Activated CD4-positive, alpha-beta T cell treated with anti-CD3 and anti-CD28 coated beads, Interleukin-2, amount 10 ng/mL, durations not matched to agents 24 days and 14 days (primary cell): ENCODE measurements at places on chromosomes 16 and 17. TPM values are rescaled to one million over a fixed set of nuclear protein-coding genes. Genes with fewer than 3 reads are reported as not detected.

- H3K27ac ChIP-seq, result peak overlapping the region; percentile 53
- H3K27me3 ChIP-seq, result peaks cover 32% of the 10 kb centered on the region
- no peak for DNase-seq
- no peaks in the 10 kb centered on the region for H3K36me3 ChIP-seq
- peak overlapping the region; percentile 65 for H3K4me3 ChIP-seq
- peaks cover 3% of the 10 kb centered on the region for H3K4me1 ChIP-seq
These were observed 2.2 kb downstream of the NOTUM start for GRCh38 chr17:81958633-81959342.

DNA sequence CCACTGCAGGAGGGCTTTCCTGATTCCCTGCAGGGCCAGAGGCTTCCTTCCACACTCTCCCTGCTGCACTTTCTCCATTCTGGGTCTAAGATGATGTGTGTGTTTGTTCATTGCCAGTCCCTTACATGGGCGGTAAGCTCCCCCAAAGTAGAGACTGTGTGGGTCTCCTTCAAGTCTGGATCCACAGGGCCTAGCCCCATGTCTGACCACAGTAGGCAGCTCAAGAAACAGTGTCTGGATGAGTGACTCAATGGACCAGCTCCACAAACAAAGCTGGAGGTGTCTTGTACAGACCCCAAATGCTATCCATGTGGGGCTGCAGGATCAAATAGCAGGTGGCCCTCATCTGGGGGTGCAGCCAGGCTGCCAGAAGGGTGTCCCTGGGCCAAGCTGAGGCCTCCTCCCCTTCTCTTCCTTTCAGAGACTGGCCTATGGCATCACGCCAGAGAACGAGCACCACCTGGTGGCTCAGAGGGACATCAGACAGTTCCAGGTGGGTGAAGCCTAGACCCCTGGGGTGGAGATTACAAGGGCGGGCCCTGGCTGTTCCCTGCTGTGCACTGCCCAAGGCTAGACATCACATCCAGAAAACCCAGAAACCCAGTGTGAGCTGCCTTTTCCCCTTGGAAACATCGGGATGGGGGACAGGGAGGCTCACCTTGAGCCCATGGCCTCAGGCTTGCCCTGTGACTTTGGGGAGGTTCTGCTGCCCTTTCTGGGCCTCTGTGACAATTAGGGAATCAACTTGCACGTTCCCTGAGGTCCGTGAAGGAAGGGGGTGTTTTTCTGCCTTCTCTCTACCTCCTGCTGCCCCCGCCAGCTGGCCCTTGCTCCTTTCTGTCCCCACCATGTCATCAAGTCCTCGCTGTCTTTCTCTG, 45.9 kb downstream of the SLC6A2 start:
- H3K4me3 ChIP-seq, result no peak overlapping the region
- no peak overlapping the region for H3K27ac ChIP-seq
- peaks cover 2% of the 10 kb centered on the region for H3K27me3 ChIP-seq
- peaks cover 3% of the 10 kb centered on the region for H3K4me1 ChIP-seq
- peak; percentile 79 for DNase-seq

- DNase-seq, result no peak
- no peaks in the 10 kb centered on the region for H3K4me1 ChIP-seq
- no peak overlapping the region for H3K27ac ChIP-seq
- no peaks in the 10 kb centered on the region for H3K36me3 ChIP-seq
These were observed 113.0 kb downstream of the BANP start for GRCh38 chr16:88064011-88064888.

- no peak overlapping the region for H3K27ac ChIP-seq
- no peak overlapping the region for H3K4me3 ChIP-seq
- H3K4me1 ChIP-seq, result no peaks in the 10 kb centered on the region
These were observed 200.5 kb upstream of the ASIC2 start for GRCh38 chr17:33493566-33493965.

DNA sequence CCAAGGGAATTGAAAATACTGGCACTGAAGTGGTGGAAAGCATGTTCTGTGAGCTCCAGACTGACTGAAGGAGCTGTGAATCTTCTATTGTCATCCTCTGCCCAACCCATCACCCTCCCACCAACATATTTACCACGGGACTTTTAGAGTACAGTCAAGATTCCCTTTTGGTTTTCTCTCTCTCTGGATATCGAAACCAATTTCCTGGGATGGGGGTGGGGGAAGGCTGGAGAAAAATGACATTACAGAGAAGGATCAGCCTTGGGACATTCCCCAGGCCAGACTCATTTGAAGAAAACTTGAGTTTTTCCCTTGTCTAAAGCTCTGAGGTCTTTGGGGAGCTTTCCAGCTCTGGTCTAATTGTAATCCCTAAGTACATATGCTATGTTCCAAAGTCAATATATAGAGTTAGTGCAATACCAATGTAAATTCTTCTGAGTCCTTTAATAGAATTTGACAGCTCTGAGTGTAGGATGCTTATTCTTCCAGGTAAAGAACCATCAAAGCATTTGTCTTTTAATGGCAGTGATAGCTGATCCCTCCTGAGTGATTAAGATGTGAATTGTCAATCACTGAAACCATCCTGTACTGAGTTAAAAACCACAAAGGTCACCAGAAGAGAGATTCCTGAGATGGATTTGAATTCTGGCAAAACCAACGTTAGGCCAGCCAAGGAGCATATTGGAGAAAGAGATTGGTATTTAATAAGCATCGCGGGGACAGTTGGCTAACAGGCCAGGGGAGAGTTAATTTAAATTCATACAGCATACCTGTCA, 48.8 kb upstream of the CCL1 start:
- no peaks in the 10 kb centered on the region for H3K36me3 ChIP-seq
- no peak for DNase-seq
- peaks cover 44% of the 10 kb centered on the region for H3K27me3 ChIP-seq
- no peak overlapping the region for H3K4me3 ChIP-seq

- peaks cover 69% of the 10 kb centered on the region for H3K36me3 ChIP-seq
- no peaks in the 10 kb centered on the region for H3K27me3 ChIP-seq
- no peak overlapping the region for H3K4me3 ChIP-seq
These were observed 24.4 kb upstream of the SPATA32 start for GRCh38 chr17:45286286-45286685.

DNA sequence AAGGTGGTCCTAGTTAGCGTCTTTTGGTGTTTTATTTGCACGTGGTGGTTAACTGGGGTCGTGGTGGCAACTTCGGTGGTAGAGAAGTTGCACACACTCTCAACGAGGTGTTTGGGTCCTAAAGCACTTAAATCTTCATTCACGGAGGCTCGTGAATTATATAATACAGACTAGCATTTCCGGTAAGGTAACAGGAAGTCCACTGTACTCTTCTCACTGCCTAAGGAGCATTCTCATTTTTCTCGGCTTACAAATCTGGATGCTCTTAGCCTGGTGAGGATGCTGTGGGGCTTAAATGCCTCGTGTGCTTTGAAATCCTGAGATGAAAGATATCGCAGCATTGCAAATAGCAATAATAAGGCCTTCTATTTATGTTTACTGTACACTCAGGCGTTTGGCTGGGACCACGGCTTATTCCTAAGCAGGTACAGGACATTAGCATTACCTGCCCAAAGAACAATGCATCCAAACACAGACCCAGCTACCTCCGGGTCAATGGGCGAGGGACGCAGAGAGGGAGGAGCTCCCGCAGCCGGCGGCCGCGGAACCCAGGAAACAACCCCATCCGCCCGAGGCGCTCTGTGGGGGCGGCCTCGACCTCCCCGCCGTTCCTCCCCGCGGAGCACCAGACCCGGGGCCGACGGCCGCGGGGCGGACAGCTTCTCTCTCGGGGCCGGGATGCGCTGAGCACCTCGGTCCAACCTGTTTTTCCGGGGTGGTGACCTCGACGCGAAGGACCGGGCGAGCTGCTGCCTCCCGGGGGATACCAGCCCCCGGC, 856 bp downstream of the DNAJA2 start:
- H3K27ac ChIP-seq, result peak overlapping the region; percentile 95
- no peaks in the 10 kb centered on the region for H3K27me3 ChIP-seq
- H3K4me1 ChIP-seq, result peaks cover 48% of the 10 kb centered on the region
- peak overlapping the region; percentile 98 for H3K4me3 ChIP-seq

DNA sequence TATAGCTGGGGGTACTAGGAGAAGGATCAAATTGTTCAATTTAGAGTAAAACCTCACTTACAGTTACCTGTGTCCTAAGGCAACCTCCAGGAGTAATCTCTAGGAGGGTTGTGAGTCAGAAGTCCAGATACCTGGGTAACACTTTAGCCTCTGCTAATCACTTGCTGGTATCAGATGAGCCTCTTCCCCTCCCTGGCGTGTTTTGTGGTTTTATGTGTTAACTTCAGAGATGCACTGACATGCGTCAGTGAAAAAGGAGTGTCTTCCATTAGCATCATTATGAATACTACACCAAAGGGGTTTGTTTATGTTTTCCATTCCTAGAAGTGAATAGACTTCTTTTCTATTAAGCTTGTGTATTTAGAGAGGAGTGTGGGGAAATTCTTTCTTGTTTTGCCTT, 208.2 kb downstream of the FTO start:
- peaks cover 32% of the 10 kb centered on the region for H3K4me1 ChIP-seq
- peak; percentile 86 for DNase-seq
- H3K36me3 ChIP-seq, result peaks cover 5% of the 10 kb centered on the region
- H3K4me3 ChIP-seq, result peak overlapping the region; percentile 17
- H3K27me3 ChIP-seq, result no peaks in the 10 kb centered on the region

- H3K4me1 ChIP-seq, result peaks cover 15% of the 10 kb centered on the region
- H3K27ac ChIP-seq, result no peak overlapping the region
- no peak overlapping the region for H3K4me3 ChIP-seq
- peak; percentile 74 for DNase-seq
- H3K27me3 ChIP-seq, result no peaks in the 10 kb centered on the region
These were observed 185.3 kb upstream of the CACNG3 start for GRCh38 chr16:24070851-24071250.

GRCh38 chr16:3578121-3578520, 918 bp upstream of the NLRC3 start:
- H3K4me1 ChIP-seq, result peaks cover 40% of the 10 kb centered on the region
- H3K4me3 ChIP-seq, result peak overlapping the region; percentile 98
- DNase-seq, result peak; percentile 79
- peak overlapping the region; percentile 96 for H3K27ac ChIP-seq
- no peaks in the 10 kb centered on the region for H3K27me3 ChIP-seq
- H3K36me3 ChIP-seq, result peaks cover 12% of the 10 kb centered on the region

DNA sequence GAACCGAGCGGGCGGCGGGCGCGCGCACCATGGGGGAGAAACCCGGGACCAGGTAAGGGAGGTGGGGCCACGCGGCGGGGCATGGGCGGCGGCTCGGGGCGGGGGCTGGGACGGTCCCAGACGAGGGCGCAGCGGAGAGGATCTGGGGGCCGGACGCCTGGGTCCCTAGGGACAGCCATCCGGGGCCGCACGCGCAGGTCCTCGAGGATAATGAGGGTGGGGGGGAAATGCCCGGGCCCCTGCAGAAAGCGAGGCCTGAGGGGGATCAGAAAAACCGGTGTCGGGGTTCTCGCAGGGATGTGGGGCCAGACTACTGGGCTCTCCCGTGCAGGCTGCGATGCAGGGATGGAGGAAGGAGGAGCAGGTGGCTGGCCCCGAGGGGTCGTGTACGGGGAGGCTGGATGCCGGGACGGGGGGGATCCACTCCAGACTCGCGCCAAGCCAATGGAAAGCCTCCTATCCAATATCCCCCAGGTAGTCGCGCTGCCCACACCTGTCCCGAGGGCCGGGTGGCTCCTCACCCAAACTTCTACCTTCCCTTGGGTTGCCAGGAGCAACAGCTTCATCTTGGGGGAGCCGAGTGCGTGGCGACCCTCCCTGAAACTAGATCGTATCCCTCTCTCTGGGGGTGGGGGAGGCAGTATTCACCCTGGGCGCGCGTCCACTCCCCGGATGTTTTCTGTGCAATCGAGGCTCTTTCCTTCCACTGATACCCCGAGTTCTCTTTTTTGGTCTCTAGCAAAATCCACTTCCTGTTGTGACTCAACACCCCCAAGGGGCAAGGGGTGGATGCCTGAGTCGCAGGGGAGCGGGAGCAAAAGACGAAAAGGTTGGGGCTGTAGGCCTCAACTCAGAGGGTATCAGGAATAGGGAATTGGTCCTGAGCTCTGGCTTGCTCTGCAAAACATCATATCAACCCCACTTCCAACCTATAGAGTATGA, 532 bp downstream of the ARRB2 start:
- DNase-seq, result peak; percentile 89
- peak overlapping the region; percentile 99 for H3K27ac ChIP-seq

DNA sequence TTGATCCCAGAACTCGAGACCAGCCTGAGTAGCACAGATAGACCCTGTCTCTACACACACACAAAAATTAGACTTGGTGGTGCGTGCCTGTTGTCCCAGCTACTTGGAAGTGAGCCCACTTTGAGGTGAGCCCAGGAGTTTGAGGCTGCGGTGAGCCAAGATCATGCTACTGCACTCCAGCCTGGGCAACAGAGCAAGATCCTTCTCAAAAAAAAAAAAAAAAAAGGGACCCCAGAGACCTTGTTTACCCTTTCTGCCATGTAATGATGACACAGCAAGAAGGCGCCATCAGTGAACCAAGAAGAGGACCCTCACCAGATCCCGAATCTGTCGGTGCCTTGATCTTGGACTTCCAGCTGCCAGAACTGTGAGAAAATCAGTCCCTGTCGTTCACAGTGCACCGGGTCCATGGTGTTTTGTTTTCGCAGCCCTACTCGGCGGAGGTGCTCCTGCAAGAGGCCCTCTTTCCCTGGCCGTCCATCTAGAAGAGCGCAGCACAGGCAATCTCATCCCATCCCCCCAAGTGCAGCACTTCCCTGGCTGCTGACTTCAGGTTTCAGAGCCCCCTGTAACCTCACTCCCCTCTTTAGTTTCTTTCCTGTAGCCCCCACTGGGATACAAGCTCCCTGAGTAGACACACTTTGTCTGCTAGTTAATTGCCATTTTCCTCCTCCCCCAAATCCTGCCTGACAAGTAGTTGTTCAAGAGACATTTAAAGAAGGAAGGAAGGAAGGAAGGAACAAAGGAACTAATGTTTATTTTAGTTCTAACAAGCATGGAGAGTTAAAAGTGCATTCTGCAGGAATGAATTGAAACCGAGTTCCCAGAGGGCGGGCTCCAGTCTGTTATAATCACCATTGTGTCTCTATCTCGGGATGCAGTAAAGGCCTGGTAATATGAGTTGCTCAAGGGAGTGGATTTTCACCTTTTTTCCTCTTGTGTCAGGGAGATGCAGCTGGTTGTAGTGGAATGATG, 115.3 kb downstream of the SNX29 start:
- H3K27ac ChIP-seq, result no peak overlapping the region
- no peak for DNase-seq
- no peaks in the 10 kb centered on the region for H3K27me3 ChIP-seq
- H3K4me1 ChIP-seq, result peaks cover 22% of the 10 kb centered on the region
- no peaks in the 10 kb centered on the region for H3K36me3 ChIP-seq
- H3K4me3 ChIP-seq, result no peak overlapping the region

- no peak for DNase-seq
- no peaks in the 10 kb centered on the region for H3K36me3 ChIP-seq
- H3K4me3 ChIP-seq, result peak overlapping the region; percentile 71
- H3K4me1 ChIP-seq, result peaks cover 4% of the 10 kb centered on the region
- H3K27me3 ChIP-seq, result peaks cover 30% of the 10 kb centered on the region
These were observed 680 bp downstream of the ZNF629 start for GRCh38 chr16:30786115-30786935.

GRCh38 chr16:178668-179015, 1.6 kb upstream of the HBQ1 start:
- H3K4me1 ChIP-seq, result peaks cover 9% of the 10 kb centered on the region
- H3K36me3 ChIP-seq, result peaks cover 1% of the 10 kb centered on the region
- no peak for DNase-seq
- no peak overlapping the region for H3K27ac ChIP-seq

The LIG3 gene
- total RNA-seq, result 67.2 and 67.3 TPM in 2 replicates

The CCDC200 gene
- 0.65 and 0.92 TPM in 2 replicates for total RNA-seq

The SCN4A gene
- 0.05 and 0.40 TPM in 2 replicates for total RNA-seq

The MEOX1 gene
- 0.21 and 0.50 TPM in 2 replicates for total RNA-seq

The GRAP gene
- total RNA-seq, result 9.2 and 9.7 TPM in 2 replicates

The HSD11B2 gene
- total RNA-seq, result 3.5 and 5.2 TPM in 2 replicates
